ENCODE measurements at places on chromosomes 11 and 22.

GRCh38 chr11:102886999-102887398, 12.2 kb upstream of the MMP12 start:
- no peak for DNase-seq

GRCh38 chr22:36277482-36278291, 24.8 kb downstream of the APOL1 start:
- peak; percentile 48 for DNase-seq

- DNase-seq, result no peak
Measured at GRCh38 chr11:442611-443081, 835 bp upstream of the ANO9 start.

DNA sequence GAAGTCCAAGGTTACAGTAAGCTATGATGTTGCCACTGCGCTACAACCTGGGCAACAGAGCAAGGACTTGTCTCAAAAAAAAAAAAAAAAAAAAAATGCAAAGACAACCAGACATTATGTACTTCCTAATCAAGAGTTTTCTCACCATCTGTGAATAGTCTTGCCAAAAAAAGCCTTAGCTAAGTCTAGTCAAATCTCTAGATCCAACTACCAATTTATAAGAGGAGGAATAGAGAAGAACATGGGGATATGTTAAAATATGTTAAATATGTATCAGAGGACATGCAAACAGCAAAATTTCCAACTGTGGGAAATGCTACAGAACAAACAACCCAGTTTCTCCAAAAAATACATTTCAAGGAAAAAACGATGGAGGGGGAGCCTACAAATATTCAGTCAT, 45.6 kb downstream of the USP28 start:
- no peak for DNase-seq

GRCh38 chr11:68976563-68976962, 4.2 kb downstream of the MRGPRD start:
- no peak for DNase-seq

DNA sequence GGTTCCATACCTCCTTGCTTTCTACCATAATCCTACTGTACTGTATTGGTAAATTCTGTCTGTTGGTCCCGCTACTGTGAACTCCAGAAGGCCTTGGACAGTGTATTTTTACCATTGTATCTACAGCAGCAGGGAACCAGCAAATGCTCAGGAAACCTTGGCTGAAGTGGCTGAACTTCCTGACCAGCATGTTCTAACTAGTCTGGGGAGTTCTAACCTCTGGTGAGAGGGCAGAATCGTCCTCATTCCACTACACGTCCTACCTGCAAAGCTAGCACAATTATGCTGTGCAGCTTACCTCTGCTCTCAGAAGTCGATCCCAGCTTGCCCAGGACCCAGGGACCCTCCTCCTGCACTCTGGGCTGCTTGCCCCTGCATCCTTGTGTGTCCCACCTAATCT, 283.1 kb downstream of the TENM4 start:
- no peak for DNase-seq

DNA sequence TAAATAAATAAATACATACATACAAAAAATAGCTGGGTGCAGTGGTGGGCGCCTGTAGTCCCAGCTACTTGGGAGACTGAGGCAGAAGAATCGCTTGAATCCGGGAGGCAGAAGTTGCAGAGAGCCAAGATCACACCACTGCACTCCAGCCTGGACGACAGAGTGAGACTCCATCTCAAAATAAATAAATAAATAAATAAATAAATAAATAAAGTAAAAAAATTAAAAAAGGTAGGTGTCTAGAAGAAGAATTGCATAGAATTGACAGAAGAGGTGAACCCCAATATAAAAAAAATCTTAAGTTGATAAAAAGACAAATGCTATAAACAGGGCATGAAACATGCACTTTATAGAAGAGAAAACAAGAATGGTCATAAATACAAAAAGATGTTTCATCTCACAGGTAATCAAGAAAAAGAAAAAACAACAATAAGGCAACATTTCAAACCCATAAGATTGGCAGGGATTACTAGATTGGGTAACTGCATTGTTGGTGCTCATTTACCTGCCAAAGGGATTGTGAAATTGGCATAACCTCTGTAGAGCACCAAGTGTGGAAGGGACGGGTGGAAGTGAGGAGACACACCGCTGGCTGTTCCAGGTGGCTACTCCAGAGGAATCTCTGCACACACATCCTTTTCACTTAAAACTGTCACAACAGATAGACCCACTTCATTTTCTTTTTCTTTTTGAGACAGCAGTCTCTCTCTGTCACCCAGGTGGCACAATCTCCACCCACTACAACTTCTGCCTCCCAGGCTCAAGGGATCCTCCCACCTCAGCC, 44.7 kb downstream of the NF2 start:
- DNase-seq, result no peak

GRCh38 chr22:35140879-35141745, 75.2 kb downstream of the ISX start:
- DNase-seq, result no peak

DNA sequence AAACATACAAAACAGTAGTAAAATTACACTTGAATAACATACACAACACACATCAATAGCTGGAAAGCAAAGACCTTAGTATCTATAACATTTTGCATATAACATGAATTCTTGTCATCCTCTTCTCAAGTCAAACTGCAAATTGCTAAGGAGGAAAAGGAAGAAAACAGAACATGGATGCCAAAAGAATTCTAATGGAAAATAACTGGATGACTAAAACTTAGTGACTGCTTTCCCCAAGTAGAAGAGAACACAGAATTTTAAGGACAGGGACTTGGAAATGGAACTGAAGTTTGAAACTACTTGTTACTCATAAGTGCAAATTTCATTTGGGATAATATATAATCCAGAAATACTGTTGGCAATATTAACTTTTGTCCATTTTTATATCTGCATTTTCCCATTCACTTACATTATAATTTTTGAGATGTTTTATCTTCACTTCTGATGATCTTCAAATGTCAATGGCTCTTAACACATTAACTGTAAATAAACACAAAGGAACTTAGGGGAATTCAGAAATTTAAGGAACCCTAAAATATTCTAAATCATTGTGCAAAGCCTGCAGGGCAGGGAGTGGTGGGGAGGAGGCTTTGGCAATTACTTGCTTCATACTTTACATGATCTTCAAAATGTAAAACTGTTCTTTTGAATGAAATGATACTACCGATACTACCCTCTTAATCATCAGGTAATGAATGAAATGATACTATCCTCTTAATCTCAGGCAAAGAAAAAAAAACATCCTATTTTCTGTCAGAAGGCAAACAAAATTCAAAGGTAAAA, 9.9 kb downstream of the MTMR2 start:
- no peak for DNase-seq

- no peak for DNase-seq
Measured at GRCh38 chr11:127110542-127110941, 110.0 kb upstream of the KIRREL3 start.

DNA sequence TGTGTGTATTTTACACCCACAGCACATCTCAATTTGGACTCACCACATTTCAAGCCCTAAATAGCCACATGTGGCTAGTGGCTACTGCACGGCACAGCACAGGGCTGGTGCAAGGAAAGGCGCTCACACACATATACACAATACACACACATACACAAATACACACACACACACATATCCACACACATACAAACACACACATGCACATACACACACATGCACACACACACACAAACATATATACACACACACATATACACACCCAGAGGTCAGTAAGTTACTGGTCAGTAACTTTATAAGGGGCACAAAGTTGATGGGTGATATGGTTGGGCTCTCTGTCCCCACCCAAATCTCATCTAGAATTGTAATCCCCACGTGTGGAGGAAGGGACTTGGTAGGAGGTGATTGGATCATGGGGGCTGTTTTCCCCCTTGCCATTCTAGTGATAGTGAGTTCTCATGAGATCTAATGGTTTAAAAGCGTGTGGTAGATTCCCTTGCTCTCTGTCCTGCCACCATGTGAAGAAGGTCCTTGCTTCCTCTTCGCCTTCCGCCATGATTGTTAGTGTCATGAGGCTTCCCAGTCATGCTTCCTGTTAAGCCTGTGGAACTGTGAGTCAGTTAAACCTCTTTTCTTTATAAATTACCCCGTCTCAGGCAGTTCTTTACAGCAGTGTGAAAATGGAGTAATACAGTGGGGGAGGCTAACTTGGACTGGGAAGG, 37.6 kb upstream of the DKK3 start:
- peak; percentile 5 for DNase-seq

DNA sequence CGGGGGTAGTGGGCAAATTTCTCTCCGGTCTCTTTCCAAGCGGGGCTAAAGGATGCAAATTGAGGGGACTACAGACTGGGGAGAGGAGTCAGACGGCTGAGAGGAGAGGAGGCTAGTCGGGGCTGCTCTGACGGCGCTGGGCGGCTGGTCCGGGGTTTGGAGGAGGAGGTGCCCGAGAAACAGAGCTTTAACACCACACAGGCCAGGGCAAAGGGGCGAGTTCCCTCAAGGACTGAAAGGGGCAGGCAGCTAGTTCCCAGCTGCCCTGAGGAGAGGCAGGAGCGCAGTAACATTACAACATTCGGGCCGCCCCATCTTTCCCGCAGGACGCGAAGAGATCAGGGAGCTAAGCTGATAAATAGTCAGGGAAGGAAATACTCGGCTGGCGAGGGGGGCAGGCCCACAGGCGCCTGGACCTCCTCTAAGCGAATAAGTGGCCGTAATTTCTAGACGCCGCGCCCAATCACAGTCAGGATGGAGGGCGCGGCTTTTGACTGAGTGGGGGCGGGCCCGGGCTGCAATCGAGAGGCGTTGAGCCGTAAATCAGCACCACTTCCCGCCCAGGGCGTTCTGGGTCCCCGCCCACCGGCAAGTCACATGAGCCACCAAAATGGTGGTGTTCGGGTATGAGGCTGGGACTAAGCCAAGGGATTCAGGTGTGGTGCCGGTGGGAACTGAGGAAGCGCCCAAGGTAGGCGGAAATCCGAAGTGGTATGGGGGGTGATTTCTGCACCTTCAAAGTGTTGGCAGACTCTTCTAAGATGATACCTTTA, at the start of gene TMEM126B:
Gene TMEM126B, plus strand, starts transcription at position 596 of the 773 bp plus-strand sequence. Its CDS starts 15 bp downstream, at position 611.
- peak; percentile 76 for DNase-seq

DNA sequence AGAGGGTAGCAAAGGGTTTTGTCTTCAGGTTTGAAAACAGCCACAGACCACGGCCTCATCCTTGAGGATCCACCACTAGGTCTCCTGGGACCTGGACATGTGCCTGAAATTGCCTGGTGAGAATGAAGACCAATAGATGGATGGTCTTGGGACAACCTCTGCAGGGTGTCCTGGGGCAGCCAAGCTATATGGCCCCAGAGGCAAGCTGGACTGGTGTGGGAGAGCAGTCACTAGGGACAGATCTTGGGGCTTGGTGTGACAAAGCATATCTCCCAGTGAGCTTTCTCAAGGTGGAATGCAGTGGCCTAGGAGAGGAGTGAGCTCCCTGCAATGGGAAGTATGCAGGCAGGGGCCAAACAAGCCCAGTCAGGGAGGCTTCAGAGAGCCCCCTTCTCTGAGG, 13.6 kb downstream of the P2RY6 start:
- no peak for DNase-seq

GRCh38 chr11:57668434-57668782, 494 bp downstream of the ZDHHC5 start:
- DNase-seq, result peak; percentile 61

DNA sequence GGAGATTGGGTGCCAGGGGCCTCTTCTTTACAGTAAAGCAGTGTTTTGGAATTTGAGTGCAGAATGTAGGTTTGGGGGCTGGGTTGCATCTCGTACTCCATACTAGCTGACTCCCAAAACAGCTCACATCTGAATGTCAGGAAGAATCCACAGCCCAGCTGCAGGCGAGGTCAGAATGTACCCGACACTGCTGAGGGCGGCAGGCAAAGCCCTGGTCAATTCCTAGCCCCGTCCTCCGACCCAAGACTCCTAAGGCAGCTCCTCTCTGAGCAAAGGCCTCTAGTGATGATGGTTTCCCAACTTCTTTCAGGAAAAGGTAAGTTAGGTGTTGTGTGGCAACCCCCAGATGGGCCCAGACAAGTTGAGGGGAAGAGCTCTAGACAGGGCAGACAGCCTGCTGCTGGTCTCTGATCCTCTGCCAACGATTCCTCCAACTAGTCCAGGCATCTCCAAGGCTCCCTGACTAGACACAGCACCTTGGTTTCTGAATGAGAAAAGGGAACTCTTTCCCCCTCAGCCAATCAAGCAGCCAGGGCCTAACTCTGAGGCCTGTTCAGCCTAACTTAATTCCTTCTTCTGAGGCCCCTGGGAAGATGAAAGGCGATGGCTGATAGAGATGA, 8.6 kb downstream of the LARGE2 start:
- no peak for DNase-seq

DNA sequence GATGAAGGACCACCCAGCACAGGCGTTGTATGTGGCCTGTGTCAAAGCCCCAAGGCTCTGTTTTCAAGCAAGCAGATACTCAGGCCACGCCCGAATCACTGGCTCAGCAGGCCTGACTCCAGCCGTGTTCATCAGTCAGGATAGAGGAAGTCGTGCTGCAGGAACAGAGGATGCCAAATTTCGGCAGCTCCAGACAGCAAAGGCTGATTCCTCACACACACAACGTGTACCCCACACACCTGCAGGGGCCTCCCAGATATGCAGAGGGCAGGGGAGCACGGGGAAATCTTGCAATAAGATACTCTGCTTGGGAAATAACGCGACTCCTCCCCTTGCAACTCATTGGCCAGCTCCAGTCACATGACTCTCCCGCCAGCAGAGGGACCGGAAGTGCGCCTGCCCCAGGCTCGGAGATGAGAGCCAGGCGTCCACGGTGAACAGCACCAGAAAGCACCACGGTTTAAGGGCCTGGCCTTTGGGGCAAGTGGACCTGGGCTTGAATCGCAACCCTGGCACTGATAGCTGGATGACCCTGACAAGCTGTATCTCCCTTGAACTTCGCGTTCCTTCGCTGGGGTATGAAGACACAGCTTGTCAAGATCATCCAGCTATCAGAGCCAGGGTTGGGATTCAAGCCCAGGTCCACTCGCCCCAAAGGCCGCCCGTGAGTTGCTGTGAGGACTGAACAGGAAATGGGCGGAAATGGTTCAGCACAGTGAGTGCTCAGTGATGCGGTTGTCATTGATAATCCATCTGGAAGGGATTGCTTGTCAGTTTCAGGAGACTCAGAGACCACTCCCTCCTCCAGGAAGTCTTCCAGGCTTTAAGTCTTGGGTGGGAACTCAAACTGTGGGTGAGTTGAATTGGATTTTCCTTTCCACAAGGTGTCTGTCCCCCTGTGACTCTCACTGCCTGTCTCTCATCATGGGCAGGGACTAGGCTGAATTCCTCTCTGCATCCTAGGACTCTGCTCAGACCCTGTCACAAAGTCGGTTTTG, 88.5 kb downstream of the MYEOV start:
- no peak for DNase-seq

DNA sequence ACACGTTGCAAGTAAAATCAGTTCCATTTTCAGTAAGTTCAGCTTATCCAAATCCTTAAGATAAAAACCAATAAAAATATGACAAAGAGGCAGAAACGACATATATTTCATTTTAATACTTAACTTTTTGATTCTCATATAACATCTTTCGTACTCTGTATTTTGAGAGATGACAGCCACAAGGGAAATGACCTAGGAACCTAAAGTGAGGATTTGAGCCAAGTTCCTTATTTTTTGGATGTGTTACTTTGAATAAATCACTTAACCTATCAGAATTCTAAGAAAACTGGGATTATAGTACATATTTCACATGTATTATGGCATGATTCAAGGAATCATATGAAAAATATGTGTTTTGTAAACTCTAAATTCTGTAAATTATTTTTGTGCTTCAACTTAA, 143.6 kb upstream of the TRPC6 start:
- DNase-seq, result no peak

- DNase-seq, result no peak
Measured at GRCh38 chr11:119192111-119192510, 6.8 kb downstream of the NHERF4 start.
